ENCODE measurements at places on chromosomes 6 and 20.

DNA sequence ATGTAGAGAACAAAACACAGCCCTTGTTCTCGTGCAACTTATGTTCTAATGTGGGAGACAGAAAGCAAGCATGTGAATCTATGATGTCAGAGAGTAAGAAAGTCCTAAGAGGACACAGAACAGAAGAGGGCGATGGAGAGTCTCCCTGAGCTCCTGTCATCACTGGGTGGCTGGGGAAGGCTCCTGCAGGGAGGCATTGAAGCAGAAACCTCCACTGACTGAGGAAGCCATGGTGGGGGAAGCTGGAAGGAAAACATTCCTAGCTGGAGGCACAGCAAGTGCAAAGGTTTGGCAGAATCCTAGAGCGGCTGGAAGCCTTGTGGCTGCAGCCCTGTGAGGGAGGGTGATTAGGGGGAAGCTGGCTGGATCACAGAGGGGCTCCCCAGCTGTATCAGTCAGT is 248.0 kb downstream of the CDH26 start:
- no peak for DNase-seq

- DNase-seq = no peak
These were observed 2.1 kb downstream of the NQO2 start for GRCh38 chr6:3001773-3002293.

DNA sequence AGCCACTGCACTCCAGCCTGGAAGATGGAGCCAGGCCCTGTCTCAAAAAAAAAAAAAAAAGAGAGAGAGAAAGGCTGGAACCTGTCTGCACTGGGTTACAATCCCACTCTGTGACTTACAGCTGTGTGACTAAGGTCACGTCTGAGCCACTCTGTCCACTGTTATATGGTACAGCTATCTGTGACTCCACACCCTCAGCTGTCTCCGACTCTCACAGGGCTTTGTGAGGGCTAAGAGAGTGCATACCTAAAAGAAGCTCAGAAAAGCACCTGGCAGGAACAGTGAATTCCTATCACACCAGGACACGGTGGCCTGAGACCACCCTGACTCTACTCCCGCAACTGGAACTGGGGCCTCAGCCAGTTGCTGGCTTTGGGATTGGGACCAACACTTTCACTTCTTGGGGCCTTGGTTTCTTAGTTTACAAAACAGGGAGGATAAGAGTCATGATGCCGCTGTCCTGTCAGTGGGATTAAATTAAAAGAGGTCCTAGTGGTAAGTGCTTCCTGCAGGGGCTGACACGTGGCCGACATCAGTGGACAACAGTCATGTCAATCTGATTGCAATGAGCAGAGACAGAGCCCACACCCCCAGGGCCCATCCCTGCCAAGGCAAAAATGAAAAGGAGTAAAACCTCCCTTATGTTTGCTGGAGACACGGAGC is 5.7 kb upstream of the CD93 start:
- DNase-seq = no peak

DNA sequence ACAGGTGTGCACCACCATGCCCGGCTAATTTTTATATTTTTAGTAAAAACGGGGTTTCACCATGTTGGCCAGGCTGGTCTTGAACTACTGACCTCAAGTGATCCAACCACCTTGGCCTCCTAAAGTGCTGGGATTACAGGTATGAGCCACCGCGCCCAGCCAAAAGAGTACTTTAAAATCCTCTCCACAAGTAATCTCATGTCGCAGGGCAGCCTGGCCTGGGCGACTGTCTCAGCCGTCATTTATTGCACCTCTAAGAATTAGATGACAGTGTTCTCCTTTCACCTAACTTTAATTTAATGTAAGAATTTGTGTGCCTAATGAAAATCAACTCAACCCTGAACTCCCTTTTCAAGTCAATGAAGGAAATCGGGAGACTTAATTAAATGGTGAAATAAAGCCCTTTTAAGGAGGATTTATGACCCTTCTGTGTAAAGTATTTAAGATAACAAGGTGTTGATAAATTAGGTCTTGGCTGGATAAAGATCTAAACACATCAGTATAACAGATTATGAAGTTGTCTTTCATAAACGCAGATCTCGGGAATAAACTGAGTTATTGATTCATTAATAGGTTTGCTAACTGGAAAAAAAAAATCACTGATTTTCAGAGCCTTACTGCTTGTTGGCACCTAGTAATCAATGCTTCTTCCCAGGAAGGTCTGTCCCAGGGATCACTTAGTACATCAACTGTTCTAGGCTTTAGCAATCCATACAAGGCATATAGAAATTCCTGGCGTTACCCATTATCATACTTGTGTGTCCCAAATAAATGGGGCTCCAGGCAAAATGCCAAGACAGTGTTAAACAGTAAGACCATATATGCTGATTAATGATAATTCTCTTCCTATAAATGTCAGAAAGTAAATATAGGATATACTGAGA is 209.3 kb downstream of the GMDS start:
- no peak for DNase-seq
